ENCODE measurements at places on chromosomes 5 and 9.

- no peak for DNase-seq
These were observed 38.7 kb downstream of the CXXC5 start for GRCh38 chr5:139686706-139687441.

- DNase-seq: no peak
These were observed 4.7 kb downstream of the MAN2A1 start for GRCh38 chr5:109694451-109694891.

DNA sequence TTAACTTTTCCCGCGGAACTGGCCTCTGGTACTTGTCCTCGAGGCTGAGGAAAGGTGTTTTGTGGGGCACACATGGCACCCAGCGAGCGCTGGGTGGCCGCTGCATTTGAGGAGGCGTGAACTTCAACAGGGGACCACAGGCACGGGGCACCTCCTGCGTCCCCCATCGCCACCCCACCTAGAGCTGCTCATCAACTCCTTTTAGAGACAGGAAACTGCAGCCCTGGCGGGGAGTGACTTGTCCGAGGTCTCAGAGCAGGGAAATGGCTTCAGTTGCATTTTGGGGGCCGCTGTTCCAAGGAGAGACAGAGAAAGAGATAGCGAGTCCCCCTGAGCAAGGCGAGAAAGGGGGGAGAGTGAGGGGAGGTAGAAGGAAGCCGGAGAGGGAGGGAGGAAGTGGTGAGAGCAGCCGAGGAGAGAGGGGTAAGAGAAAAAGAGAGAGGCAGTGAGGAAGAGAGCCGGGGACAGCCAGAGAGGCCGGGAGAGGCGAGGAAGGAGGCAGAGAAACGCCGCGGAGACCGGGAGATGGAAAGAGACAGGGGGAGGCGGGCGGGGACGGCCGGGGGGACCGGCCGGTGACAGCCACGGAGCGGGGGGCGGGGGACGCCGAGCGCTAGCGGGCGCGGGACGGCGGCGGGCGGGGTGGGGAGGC, 12.5 kb upstream of the LHX2 start:
- DNase-seq: no peak

- no peak for DNase-seq
These were observed 42.5 kb upstream of the RASGRF2 start for GRCh38 chr5:80917631-80918030.

DNA sequence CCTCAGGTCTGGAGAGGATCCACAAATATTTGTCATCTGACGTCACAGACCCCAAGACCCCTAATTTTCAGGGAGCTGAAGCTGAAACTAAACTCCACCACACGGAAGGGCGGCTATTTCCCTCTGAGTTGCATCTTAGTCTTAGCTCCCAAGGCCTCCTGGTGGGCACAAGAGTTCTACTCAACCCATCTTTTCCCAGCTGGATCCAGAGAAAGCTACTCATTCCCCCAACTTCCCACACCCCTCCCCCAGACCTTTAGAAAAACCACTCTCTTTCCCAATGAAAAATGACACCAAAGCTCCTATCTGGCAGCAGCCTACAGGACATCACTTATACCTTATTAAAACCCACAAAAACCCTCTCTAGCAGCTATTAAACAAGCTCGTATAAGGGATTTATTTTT, 67.1 kb upstream of the SLC1A1 start:
- no peak for DNase-seq

DNA sequence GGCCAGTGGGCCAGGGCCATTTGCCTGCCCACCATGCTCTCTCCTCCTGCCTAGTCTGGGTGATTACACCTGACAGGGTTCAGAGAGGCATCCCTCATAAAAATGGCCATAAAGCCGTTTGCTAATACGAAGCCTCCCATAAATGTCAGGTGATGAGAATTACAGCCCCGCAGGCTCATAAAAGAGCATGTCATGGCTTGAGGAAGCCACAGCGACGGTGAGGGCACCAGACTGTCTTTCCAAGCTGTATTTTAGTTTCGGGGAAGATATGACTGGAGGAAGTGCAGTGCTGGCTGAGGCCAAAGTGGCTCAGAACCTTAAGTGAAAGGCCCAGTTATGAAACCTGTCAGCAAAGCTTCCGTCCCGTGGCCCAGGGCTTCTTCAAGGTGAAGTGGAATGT, 18.5 kb upstream of the TCERG1 start:
- DNase-seq: no peak

DNA sequence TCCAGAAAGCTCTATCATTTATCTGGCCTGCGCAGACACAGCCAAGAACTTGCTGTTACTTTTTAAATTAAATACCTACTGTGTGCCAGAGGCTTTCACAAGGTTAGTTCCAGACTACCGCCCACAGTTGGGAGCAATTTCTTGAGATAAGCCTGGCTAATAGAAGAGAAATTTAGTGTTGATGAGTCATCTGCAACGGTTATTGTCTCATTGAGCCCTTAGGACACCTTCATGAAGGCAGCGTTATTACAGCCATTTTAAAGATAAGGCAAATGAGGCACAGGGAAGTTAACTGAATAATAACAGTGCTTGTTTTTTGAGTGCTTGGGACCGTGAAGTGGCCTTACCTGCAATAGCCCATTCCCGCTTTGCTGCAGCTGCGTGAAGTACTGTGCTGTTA, 292.9 kb upstream of the MSX2 start:
- no peak for DNase-seq

DNA sequence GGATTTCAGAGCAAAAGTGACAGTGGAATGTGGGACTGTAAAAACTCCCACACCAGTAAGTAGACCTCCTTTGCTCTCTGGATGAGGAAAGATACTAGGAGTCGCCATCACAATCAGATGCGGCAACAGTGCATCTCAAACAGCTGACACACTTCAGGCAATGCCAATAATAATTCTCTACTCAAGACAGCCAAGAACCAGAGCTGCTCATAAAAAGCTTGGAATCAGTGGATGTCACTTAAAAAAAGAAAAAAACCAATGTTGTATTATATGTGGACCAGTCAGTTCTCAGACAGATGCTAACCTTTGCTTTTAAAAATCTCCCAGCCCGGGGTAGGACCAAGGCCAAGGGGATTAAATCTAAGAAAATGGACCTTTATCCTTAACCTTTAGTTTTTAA, 185.0 kb downstream of the GNA14 start:
- no peak for DNase-seq

DNA sequence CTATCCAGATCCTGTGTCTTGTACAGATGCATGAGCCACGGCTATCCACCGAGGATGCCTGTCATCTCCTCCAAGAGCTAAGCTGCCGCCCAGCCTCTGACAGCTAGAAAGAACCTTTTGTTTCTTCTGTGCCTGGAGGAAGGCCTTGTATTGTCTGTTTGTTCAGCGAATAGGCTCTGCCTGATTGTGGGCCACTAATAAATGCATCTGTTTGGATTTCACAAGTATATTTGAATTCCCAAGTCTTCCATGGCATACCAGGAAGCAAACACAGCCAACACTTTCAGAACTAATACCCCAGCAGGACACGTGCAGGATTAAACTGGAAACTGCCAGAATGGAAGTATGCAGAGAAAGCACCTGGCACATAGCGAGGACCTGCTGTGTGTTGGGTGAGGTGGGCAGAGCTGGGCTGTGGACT, 92.7 kb upstream of the NEURL1B start:
- DNase-seq: no peak

DNA sequence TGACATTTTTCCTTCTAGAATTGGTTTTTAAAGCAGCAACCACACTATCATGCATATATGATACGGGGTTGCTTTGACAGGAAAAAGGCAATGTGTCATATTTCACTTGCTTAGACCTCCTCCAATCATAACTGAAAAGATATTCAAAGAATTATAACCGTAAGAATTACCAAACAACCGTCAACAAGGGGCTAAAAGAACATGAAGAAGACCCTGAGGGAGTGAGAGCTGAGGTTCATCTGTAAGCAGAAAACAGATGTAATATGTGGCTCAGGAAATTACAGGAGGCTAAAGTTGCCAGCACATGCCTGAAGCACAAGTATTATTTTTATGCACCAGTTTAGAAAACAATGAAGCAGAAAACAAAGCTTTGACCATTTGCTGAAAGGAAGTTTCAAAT, 78.9 kb downstream of the APBA1 start:
- DNase-seq: no peak

DNA sequence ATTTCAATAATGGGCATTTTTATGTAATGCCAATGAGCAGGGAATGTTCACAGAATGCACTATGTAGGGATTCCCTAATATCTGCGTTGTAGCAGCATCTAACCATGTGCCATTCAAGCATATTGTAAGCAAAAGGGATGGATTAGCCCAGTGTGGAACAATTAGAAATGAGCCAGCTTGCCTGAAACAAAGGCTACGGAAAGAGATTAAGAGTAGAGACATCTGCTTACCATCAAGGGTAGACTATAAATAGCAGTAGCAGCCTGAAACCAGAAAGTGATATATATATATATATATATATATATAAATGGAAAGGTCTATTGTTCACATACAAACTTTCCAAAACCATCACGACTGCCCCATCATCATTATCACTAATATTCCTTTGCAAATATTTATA, 31.9 kb upstream of the CEP120 start:
- no peak for DNase-seq
